ENCODE measurements at places on chromosomes 4 and X. TPM values are rescaled to one million over a fixed set of nuclear protein-coding genes. Genes with fewer than 3 reads are reported as not detected.

- no peak overlapping the region for H3K4me3 ChIP-seq
- H3K27ac ChIP-seq: no peak overlapping the region
- H3K27me3 ChIP-seq: no peaks in the 10 kb centered on the region
- no peak for DNase-seq
These were observed 28.8 kb upstream of the TRPC3 start for GRCh38 chr4:121980643-121981042.

- DNase-seq: no peak
- H3K27ac ChIP-seq: no peak overlapping the region
- H3K4me1 ChIP-seq: peaks cover 11% of the 10 kb centered on the region
- H3K27me3 ChIP-seq: peaks cover 3% of the 10 kb centered on the region
- no peaks in the 10 kb centered on the region for H3K36me3 ChIP-seq
These were observed 1.6 kb downstream of the SLC49A3 start for GRCh38 chr4:687048-687970.

Gene XAGE1A
- total RNA-seq: not detected

Gene RPS3A
- 9,356 TPM for total RNA-seq

DNA sequence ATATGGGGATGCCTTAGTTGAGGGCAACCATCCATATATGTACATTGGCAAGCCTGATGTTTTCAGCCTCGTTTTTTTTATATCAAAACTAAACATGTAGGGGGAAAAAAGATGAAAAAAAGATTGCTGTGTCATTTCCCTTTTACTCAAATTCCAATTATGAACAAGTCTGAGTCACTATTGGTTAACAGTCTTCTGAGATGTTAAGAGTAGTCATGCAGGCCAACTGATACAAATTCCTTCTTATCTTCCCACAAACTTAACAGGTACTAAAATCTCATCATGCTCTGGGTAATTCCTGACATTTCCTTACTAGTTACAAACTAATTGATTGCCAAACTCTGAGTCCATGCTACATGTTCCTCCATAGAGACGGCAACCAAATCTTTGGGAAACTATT, 222.1 kb downstream of the FRMPD4 start:
- no peaks in the 10 kb centered on the region for H3K4me1 ChIP-seq
- no peak for DNase-seq
- H3K27me3 ChIP-seq: no peaks in the 10 kb centered on the region
- H3K36me3 ChIP-seq: no peaks in the 10 kb centered on the region
- no peak overlapping the region for H3K27ac ChIP-seq
- H3K4me3 ChIP-seq: no peak overlapping the region

DNA sequence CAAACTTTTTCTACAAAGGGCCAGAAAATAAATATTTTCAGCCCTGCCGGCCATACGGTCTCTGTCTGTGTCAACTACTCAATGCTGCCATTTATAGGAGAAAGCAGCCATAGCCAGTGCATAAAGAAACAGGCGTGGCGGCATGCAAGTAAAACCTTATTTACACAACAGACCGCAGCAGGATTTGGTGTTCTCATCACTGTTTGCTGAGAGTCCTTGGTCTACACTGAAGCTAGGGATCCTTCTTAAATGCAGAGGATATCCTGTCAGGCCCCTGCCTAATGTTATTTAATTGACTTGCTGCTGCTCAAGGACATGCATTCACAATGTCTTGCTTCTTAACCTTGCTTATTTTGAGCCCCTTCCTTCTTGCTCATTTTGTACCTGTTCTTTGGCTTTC, 54.7 kb downstream of the CPE start:
- H3K27ac ChIP-seq: no peak overlapping the region
- H3K4me3 ChIP-seq: no peak overlapping the region
- no peaks in the 10 kb centered on the region for H3K36me3 ChIP-seq
- peaks cover 5% of the 10 kb centered on the region for H3K4me1 ChIP-seq
- DNase-seq: no peak

GRCh38 chrX:125826080-125826479, 340.0 kb downstream of the DCAF12L2 start:
- no peaks in the 10 kb centered on the region for H3K36me3 ChIP-seq
- H3K27ac ChIP-seq: no peak overlapping the region
- no peaks in the 10 kb centered on the region for H3K27me3 ChIP-seq
- H3K4me3 ChIP-seq: no peak overlapping the region

Gene FAM9B
- total RNA-seq: not detected

DNA sequence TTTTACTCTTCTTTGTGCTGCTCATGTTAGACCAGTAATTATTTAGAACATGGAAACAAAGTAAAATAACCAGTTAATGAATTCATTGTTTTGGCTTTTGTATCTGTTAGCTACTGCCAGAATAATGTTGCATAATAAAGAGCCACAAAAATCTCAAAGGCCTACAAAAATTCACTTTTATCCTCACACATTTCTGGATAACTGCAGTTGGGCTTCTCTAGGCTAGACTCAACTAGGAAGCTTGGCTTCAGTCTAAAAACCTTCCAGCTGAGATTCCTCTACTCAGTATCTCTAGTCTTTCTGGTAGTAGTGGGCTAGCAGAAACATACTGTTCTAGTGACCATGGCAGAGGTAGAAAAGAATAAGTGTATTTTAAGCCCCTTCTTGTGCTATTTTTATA, 73.0 kb downstream of the FAT4 start:
- no peaks in the 10 kb centered on the region for H3K4me1 ChIP-seq
- no peak for DNase-seq
- H3K27ac ChIP-seq: no peak overlapping the region

Gene ASB9
- 1.1 TPM for total RNA-seq

DNA sequence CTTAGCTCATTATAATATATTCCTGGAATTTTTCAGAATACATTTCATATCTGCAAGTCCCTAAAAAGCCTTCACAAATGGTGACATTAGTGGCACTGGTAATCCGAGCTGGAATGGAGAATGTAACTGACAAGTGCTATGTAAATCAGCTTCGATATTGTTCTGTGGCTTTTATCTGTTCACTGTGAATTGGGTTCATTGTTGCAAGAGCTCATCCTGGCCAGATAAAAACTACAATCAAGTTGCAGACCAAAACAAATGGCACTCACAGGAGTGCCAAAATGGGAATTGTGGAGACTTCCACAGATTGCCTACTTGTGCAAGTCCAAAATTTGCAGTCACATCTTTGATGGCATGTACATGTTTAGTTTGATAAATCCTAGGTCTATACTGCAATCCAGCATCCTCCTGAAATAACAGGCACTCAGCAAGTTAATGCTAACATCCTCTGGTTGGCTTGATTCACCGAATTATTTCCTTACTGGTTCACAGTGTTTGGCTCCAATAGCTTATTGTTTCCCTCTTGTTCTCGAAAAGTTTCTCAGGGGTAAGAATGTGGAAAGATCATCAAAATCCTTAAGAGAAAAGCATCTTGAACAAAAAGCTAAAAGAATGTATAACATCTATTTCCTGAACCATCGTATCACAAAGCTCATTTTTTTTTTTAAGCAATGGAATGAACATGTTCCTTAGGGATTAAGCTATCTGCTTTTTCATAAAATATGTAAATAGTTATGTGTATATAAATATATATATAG, 904.9 kb downstream of the CENPC start:
- H3K36me3 ChIP-seq: no peaks in the 10 kb centered on the region
- H3K4me1 ChIP-seq: peaks cover 45% of the 10 kb centered on the region
- peak overlapping the region; percentile 18 for H3K4me3 ChIP-seq
- peak overlapping the region; percentile 77 for H3K27ac ChIP-seq

DNA sequence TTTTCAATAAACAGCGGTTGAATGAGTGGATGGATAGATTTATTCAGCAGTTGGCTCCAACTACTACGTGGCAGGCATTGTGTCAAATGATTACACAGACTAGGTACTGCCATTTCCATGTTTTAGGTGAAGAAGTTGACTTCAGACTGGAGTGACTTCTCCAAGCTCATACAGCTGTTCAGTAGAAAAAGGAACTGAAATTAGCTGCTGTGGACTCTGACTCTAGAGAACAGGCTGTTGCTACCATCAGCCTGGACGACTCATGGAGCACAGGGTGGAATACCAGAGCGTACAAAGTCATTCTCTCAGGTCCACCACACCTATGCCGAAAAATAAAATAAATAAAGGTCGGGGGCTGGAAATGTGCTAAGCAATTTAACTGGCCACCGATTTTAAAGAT, 45.3 kb downstream of the TENM3 start:
- H3K4me1 ChIP-seq: peaks cover 4% of the 10 kb centered on the region
- no peak overlapping the region for H3K4me3 ChIP-seq
- H3K27me3 ChIP-seq: no peaks in the 10 kb centered on the region
- H3K27ac ChIP-seq: no peak overlapping the region
- no peak for DNase-seq

DNA sequence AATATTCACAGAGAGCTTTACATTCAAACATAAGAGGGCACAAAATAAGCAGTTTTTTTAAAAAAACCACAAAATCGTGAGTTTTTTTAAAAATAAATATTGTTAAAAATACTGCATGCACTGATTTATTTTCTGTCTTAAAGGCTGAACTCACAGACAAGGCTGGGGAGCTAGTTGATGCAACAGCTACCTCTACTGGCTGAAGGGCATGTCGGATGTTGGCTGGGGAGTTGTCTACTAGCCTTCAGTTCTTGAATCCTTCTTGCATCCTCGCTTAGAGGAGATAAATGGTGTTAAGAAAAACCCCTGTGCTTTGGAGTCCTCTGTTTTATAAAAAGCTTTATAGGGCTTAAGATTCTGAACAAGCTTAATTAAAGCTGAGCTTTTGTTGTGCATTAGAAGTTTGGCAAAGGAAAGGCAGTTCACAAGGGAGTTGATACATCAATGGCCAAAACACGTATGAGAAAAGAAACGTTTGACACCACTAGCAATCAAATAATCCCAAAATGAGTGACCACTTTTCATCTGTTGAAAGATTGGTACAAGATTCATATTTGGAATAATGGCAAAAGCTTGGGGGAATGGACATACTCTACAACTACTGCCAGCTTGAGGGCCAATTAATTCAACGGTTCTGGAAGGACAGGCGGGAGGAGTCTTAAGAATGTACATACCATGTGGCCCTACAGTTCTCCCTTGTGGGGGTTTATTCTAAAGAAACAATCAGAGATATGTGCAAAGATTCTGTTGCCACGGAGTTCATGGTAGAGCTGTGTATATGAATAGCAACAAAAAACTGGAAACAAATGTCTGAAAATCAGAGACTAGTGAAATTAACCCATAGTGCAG, 94.7 kb downstream of the SEL1L3 start:
- no peak overlapping the region for H3K4me3 ChIP-seq
- H3K27me3 ChIP-seq: no peaks in the 10 kb centered on the region
- peaks cover 2% of the 10 kb centered on the region for H3K4me1 ChIP-seq
- DNase-seq: peak; percentile 84

DNA sequence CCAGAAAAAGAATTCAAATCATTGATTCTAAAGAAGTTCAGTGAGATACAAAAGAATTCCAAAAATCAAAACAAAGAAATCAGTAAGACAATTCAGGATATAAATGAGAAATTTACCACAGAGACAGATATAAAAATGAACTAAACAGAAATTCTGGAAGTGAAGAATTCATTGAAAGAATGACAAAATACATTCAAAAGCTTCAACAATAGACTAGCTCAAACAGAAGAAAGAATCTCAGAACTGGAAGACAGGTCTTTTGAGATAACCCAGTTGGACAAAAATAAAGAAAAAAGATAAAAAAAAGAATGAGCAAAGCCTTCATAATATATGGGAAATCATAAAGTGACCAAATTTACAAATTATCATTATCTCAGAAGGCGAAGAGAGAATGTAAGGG, 41.7 kb downstream of the CD99L2 start:
- H3K27ac ChIP-seq: no peak overlapping the region
- no peak for DNase-seq
- no peaks in the 10 kb centered on the region for H3K27me3 ChIP-seq
- H3K36me3 ChIP-seq: no peaks in the 10 kb centered on the region
- no peak overlapping the region for H3K4me3 ChIP-seq
- no peaks in the 10 kb centered on the region for H3K4me1 ChIP-seq

DNA sequence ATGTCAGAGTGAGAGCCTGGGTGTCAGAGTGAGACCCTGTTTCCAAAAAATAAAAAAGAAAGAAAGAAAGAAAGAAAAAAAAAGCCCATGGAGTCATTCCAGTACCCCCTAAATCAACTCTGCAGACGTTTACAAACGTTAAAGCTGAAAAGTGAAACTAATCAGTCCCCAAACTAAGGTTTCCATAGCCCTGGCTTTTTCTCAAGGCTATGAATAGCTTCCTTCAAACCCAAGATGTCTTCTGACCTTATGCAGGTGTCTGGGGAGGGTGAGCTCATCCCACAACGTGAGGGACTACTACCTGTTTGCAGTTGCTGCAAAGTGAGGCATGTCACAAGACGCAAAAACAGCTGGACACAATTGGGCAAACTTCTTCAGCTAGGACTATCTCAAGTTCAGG, 144.0 kb downstream of the SH3KBP1 start:
- no peak overlapping the region for H3K4me3 ChIP-seq
- no peaks in the 10 kb centered on the region for H3K36me3 ChIP-seq
- H3K4me1 ChIP-seq: peaks cover 5% of the 10 kb centered on the region
- H3K27ac ChIP-seq: no peak overlapping the region
- no peak for DNase-seq
- H3K27me3 ChIP-seq: no peaks in the 10 kb centered on the region

Gene FUNDC1
- total RNA-seq: 15.8 TPM
